Activated CD4-positive, alpha-beta T cell treated with anti-CD3 and anti-CD28 coated beads for 36 hours (primary cell): ENCODE measurements at places on chromosomes 4 and X.

DNA sequence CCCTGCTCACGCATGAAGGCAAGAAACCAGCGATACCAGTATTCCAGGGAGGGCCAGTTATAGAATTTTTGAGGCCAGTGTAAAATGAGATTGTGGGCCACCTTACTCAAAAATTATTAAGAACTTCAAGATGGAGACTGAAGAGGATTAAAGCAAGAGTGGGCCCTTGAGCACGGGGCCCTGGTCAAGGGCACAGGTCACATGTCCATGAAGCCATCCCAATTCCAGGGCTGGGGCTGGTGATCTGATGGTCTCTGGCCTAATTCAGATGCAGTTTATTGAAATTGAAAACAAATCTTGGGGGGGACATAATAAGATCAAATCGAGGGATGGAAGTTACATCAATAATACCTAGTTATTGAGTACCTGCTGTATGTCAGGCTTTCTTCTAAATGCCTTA is 58.3 kb downstream of the SMIM20 start:
- no peaks in the 10 kb centered on the region for H3K36me3 ChIP-seq
- H3K27ac ChIP-seq = no peak overlapping the region
- no peak for DNase-seq
- no peak overlapping the region for H3K4me3 ChIP-seq
- peaks cover 8% of the 10 kb centered on the region for H3K27me3 ChIP-seq

GRCh38 chrX:128106630-128107029 is 54.4 kb upstream of the ACTRT1 start:
- no peak for DNase-seq
- H3K27me3 ChIP-seq = no peaks in the 10 kb centered on the region
- no peak overlapping the region for H3K4me3 ChIP-seq
- no peak overlapping the region for H3K27ac ChIP-seq

- no peaks in the 10 kb centered on the region for H3K36me3 ChIP-seq
- DNase-seq = no peak
- peaks cover 8% of the 10 kb centered on the region for H3K27me3 ChIP-seq
- no peak overlapping the region for H3K27ac ChIP-seq
- no peaks in the 10 kb centered on the region for H3K4me1 ChIP-seq
- no peak overlapping the region for H3K4me3 ChIP-seq
Measured at GRCh38 chr4:7722766-7723387, 216.8 kb downstream of the AFAP1 start.

- H3K27me3 ChIP-seq = no peaks in the 10 kb centered on the region
- H3K27ac ChIP-seq = no peak overlapping the region
- H3K4me3 ChIP-seq = no peak overlapping the region
- no peaks in the 10 kb centered on the region for H3K4me1 ChIP-seq
- DNase-seq = no peak
Measured at GRCh38 chr4:126957556-126957955, 675.2 kb upstream of the INTU start.
